CD4-positive, alpha-beta memory T cell (primary cell): ENCODE measurements at places on chromosomes 2 and 18.

DNA sequence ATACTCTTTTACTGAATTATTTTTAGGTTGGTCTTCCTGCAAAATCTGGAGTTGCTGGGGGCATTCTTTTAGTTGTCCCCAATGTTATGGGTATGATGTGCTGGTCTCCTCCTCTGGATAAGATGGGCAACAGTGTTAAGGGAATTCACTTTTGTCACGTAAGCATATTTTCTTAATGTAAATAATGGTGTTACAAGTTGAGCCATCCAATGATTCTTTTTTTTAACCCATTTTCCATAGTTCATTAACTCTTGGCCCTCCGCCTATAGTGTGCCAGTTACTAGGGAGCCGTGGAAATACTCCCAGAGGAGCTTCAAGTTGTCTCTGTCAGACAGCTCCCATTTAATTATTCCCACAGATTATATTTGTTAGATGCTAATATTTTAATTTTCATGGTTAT, 49.8 kb downstream of the GLS start:
- no peak overlapping the region for H3K4me3 ChIP-seq
- H3K27me3 ChIP-seq = no peaks in the 10 kb centered on the region
- H3K27ac ChIP-seq = no peak overlapping the region
- DNase-seq = no peak
- peaks cover 22% of the 10 kb centered on the region for H3K36me3 ChIP-seq

DNA sequence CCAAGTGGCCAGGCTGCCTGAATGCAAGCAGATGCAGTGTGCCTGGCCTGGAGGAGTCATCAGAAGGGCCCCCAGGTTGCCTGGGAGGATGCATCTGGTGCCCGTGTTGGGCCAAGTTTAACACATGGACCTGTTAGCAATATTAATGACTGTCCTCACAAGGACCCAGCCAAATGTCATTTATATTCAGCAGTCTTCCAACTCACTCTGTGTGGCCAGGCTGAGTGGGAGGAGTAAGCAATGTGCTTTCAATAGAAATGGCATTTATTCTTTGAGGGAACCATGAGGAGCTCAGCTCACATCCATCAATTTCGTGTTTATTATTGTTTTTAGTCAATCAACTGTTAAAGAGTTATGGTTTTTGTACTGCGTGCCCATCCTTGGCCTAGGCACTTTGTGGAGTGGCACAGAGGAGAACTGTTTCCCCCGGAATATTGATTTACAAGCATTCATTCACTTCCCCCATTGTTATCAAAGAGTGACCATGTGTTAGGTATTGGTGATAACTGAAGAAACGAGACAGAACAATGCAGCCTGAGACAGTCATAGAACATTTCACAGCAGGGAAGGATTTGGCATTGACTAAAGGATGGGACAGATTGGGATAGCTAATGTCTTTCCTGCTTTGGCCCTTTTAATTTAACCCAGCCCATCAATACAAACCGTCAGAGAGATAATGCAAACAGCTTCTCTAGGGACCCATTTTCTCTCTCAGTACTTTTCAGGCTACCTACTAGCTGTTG, 725.2 kb downstream of the TSN start:
- no peaks in the 10 kb centered on the region for H3K27me3 ChIP-seq
- H3K36me3 ChIP-seq = no peaks in the 10 kb centered on the region
- no peak overlapping the region for H3K27ac ChIP-seq
- no peaks in the 10 kb centered on the region for H3K4me1 ChIP-seq
- no peak for DNase-seq

- H3K4me3 ChIP-seq = no peak overlapping the region
- H3K27ac ChIP-seq = no peak overlapping the region
- DNase-seq = no peak
- H3K36me3 ChIP-seq = no peaks in the 10 kb centered on the region
These were observed 59.1 kb upstream of the SLC14A2 start for GRCh38 chr18:45556222-45556621.

DNA sequence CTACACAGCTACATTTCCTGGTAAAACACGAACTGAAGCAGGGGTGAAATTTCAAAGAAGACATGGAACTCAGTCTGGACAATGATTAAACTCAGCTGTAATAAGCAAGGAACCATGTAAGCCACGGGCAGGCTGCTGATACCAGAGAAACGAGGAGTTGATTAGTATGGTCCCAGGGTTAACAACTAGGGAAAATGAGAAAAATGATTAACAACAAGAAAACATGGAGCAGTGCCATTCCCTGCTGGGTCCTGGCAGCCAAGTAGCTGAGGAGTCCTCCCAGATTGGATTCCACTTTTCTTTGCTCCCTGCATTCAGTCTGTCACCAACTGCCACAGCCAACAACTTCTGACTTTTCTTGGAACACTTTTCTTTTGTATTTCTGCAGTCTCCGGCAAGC, 517.0 kb upstream of the KLHL29 start:
- H3K36me3 ChIP-seq = no peaks in the 10 kb centered on the region
- DNase-seq = no peak
- H3K4me3 ChIP-seq = no peak overlapping the region
- H3K4me1 ChIP-seq = no peaks in the 10 kb centered on the region

DNA sequence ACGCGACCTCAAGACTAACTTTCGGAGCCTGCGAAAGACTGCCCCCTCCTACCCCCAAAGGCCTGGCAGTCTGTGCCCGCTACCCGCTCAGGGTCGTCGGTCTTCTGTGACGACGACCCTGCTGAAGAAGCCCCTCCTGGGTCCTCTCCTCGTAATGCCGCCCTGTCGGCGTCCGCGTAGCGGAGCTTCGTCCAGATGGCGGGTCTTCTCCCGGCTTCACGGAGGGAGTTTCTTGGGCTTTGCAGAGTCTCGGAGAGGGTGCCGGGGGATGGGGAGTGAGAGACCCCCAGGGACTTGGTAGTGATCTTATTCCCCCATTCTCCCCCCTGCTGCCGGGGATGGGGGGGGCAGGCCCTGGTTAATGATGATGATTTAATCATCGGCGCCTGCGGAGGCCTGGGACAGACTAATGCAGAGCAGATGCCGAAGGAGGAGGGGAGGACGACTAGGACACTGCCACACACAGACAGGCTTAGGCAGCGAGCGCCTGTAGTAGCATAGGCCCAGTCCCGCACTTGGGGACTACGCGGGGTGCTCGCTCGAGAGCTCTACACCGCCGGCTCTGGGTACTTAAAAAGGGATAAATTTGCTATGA, 528 bp upstream of the PCGF1 start:
- no peak for DNase-seq
- H3K4me3 ChIP-seq = peak overlapping the region; percentile 83
- peaks cover 13% of the 10 kb centered on the region for H3K27me3 ChIP-seq
- H3K36me3 ChIP-seq = peaks cover 15% of the 10 kb centered on the region

DNA sequence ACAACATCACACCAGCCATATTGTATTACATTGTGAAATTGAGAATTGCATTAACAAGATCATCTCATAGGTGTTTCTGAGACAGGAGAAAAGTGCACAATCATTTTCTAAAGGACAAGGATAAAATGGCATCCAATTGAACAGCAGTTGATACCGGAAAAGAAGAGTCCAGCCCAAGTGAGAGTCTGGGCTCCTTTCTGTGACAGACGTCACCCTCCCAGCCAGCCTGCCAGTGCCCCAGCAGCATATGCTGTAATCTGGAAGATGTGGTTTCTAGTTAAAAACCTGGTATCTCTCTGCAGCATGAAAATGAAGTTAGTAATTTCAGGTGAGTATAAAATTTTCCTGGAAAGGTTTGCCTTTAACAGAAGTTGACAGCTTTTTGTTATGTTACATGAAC, 1531.7 kb upstream of the PIK3C3 start:
- no peak overlapping the region for H3K4me3 ChIP-seq
- H3K27ac ChIP-seq = no peak overlapping the region
- no peaks in the 10 kb centered on the region for H3K27me3 ChIP-seq
- H3K4me1 ChIP-seq = no peaks in the 10 kb centered on the region
